ENCODE measurements at places on chromosomes 2 and 18.

DNA sequence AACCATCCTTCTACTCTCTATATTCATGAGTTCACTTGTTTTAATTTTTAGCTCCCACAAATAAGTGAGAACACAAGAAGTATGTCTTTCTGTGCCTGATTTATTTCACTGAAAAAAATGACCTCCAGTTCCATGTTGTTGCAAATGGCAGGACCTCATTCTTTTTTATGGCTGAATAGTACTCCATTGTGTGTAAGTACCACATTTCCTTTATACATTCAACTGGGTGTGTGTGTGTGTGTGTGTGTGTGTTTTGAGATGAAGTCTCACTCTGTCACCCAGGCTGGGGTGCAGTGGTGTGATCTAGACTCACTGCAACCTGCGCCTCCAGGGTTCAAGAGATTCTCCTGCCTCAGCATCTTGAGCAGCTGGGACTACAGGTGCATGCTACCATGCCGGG, 41.2 kb downstream of the KCNG3 start:
- no peak for DNase-seq

GRCh38 chr2:207847807-207848544, 78.3 kb upstream of the FZD5 start:
- DNase-seq = no peak

GRCh38 chr2:188024811-188025210, 266.9 kb upstream of the GULP1 start:
- DNase-seq = no peak

- no peak for DNase-seq
Observed at GRCh38 chr2:232667989-232668583, 29.0 kb upstream of the GIGYF2 start.

- DNase-seq = no peak
Observed at GRCh38 chr2:102310964-102311640, at the start of gene IL1RL1. IL1RL1 (plus strand) TSS chr2:102311563; CDS start chr2:102338265, 26,702 bp downstream.

- no peak for DNase-seq
Observed at GRCh38 chr18:63454497-63454896, 22.3 kb upstream of the SERPINB5 start.

DNA sequence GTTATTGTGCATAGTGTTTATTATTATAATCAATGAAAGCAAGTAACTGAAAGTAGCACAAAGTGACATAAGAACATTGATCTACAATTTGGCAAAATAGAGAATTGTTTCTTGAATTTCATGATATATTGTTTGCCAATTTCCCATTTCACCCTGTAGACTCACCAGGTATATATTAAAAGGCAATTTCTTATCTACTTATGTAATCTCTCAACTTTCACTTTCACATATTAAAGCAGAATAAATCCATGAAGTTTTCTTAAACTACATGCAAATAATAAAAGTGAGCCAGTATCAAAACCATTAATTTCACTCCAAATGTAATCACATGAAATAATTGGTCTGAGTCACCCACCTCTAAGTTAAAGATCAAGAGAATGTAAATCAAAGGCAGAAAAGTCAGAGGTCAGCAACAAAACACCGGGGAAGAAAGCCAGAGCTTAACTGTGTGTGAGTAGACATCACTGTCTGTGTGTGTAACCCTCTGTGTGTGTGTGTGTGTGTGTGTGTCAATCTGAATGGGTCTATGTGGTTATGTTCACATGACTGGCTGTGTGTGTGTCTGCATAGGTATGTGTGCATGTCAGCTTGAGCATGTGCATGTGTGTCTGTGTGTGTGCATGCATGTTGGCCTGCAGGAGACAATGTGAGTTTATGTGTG, 44.1 kb downstream of the ZNF385B start:
- DNase-seq = no peak

GRCh38 chr2:54975175-54975574, 75.1 kb downstream of the RTN4 start:
- DNase-seq = no peak

DNA sequence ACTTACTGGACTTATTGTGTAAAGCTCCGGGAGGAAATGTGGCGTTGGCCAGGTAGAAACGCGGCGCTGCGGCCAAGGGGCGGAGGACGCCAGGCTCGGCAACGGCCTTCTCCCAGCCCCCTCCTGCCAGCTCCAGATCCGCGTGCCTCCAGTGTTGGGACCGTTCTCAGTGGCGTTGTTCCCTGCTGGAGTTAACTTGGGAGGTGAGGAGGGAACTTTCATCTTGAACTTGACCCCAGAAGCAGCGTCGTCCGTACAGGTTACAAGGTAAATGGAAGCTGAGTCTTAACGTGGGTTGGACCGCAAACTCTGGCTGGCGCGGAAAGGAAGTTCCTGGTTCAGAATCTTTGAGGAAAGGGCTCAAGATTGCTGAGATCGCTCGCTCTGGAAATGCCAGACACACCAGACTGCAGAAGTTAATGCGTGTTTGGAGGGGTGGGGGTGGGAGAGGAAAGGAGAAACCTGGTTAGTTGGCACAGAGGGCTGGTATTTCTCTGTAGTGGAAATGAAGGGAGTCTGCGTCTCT, 1.3 kb downstream of the TANC1 start:
- DNase-seq = no peak

DNA sequence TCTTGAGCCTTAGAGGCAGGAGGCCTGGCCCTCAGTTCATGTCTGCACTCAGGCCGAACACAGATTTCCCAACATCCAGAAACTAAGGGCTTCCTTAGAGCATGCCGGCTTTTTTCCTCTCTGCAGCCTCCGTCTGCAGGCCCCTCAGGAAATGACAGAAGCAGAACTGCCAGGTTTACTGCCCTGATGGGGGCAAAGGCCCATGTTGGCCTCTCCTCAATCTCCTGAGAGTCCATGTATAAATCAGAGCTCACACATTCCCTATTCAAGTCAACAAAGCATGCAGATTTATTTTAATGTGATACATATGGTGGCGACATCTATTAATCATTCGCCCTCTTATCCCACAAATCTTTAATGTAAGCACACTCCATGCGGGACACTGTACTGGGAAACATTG, 475.6 kb upstream of the HS6ST1 start:
- DNase-seq = no peak

DNA sequence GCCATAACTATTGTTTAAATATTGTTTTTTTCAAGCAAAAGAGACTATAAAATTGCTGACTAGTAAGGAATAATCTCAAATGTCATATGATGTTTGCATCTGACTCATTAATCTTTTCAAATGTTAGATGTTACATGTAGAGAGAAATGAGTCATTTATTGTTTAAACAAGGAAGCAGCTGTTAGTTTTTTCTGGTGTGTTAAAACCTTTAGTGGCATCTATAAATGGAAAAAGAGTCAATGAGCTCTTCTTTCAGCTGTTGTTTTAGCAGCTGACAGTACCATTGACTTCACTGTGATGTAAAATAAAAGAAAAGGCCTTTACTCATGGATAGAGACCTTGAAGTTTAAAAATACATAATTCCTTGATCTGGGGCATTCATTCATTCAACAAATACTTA, 1.8 kb upstream of the KLHL41 start:
- DNase-seq = no peak

GRCh38 chr2:164974221-164974620, 18.9 kb upstream of the SLC38A11 start:
- DNase-seq = no peak

DNA sequence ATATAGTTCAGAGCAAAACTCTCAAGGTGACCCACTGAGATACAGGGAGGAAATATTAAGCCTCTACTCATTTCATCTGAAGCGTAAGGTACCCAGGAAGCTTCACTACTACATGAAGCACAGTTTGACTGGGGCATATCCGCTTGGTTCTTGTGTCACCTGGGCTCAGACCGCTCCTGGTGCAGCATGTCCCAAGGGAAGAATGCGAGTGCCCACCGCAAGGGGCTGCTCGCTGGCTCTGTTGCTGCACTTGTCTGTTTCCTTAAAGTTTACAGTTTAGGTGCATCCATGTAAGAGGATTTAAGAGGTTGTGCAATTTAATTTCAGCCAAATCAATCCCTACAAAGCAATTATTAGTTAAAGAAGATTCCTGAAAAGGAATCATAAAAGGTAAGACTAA, 507.8 kb downstream of the FBXO15 start:
- no peak for DNase-seq

- DNase-seq = no peak
Observed at GRCh38 chr2:236625156-236625690, 55.6 kb downstream of the ACKR3 start.

DNA sequence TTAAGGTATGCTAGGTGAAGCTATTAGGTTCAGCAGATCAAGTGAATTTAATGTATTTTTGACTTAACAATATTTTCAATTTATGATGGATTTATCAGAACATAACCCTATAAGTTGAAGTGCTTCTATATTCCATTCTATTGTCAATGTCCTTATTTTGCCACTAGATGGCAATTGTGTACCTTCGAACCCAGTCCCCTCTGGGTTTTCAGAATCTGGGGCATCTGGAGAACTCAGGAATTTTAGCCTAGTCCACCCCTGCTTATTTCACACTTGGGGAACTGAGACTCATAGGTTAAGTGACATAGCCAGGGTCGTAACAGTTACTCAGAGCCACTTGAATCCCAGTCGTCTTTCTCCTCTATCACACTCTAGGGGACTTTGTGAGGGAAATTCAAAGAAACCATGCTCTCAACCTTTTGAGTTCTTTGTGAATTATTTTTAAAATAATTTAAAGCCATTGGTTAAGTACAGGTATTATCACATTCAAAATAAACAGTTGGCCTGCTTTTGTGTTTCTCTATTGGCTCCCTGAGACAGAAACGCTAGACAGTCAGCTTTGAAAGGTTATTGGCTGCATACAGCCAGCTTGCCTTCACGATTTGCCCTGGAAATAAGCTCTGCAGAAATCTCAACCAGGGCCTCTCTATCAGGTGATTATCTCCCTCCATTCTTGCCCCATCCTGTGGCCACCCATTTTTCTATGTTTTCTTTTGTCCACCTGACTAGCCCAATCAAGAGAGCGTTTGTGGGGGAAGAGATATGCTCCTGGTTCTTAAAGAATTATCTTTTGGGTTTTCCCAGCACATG, 145.0 kb downstream of the TTC27 start:
- no peak for DNase-seq

- DNase-seq = no peak
Observed at GRCh38 chr2:192604295-192604694, 409.6 kb upstream of the TMEFF2 start.

- no peak for DNase-seq
Observed at GRCh38 chr2:221435171-221435570, 136.9 kb downstream of the EPHA4 start.

GRCh38 chr2:44230378-44230777, 44.9 kb upstream of the SLC3A1 start:
- no peak for DNase-seq

GRCh38 chr2:49236316-49236715, 82.0 kb upstream of the FSHR start:
- DNase-seq = no peak
